ENCODE measurements at places on chromosomes 2 and 18.

DNA sequence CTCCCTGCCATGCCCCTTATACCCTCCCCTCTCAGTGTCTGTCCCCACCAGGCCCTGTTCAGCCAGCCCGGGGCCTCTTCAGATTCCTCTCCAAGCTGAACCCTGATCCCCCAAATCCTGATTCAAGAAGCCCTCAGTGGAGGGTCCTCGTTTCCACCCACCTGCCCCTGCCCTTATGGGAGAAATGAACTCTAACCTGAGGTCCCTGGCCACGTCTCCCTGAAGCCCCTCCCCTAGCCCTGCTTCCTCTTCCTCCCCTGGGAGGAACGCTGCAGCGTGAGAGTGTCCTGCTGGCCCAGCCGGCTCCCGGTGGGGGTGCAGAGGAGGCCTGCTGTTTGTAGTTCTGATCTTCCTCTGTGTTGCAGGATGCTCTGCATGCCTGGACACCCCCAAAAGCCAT lies 56.7 kb upstream of the GLI2 start:
- DNase-seq = no peak

DNA sequence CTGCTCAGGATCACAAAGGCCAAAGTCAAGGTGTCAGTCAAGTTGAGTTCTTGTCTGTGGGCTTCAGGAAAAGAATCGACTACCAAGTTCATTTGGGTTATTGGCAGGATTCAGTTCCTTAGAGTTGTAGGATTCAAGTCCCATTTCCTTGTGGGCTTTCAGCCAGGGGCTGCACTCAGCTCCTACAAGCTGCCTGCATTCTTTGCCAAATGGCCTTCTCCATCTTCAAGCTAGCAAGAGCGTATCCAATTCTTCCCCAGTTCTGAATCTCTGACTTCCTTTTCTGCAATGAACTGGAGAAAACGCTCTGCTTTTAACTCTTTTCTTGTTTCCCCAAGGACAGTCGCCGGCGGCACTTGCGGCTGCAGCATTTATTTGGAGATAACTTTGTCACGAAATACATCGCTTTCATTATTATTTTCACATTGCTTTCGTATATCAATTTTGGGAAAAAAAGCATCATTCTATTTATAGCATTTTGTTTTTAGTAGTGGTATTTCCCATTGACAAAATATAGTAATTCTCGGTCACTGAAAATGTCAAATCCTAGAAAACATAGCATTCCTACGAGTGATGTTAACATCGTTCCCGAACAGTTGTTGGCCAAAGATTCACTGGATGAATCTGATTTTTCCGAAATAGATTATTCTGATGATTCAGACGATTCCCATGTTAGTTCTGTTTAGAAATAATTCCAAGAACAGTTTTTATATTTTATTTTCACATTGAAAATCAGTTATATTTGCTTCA lies 59.6 kb upstream of the SERPINE2 start:
- no peak for DNase-seq

DNA sequence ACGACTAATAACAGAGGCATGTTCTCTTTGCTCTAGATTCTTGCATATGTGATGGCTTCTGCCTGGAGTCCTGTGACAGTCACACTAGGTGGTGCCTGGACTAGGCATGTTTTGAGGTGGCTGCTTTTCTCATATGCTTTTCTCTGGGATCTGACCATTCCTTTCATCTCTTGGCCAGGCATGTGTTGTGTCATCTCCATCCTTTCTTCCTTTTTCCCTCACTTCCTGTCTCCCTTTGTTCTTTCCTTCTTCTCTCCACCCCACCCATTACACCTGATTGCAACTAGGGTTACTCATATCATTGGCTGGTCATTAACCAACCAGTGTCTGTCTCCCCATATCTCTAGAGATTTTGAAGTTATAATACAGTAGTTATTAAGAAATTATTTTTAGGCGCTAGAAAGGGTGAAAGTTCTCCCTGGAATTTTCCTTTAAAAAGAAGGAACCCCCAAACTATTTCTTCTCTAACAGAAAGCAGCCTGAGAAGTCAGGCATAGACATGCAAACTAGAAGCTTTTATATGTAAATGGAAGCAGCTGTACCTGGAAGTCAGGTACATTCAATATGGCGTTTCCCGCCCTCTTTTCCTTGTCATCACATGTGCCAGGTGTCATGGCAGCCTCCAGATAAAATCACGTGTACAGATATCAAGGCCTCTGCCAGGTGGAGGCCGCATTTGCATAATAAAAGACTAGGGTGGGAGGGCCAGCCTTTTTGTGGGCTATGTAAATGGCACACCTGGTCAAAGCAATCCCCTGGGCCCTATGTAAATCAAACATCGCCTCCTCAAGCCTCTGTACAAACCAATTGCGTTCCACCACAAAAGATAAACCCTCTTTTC lies 220.4 kb upstream of the MEX3C start:
- no peak for DNase-seq

- no peak for DNase-seq
These were observed 7.4 kb downstream of the ZEB2 start for GRCh38 chr2:144512470-144512869.

GRCh38 chr2:238495422-238495821 lies 68.7 kb downstream of the ASB1 start:
- no peak for DNase-seq

GRCh38 chr18:23967321-23968089 lies 47.0 kb upstream of the TTC39C start:
- DNase-seq = no peak

DNA sequence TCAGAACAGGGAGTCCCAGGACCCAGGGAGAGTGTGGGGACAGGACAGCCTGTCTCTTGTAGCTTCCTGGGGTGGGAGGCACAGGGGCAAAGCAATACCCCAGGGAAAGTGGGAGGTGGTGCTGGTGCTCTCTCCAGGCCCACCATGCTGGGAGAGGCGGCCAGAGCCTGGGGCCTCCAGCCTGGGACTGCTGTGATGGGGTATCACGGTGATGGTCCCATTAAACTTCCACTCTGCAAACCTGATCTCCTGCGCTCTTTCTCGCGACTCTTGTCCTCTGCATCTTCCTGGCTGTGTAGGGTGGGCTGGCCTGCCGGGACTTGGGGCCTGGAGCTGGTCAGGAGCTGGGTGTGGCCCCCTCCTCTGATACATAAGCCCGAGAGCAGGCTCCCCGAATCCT lies 8.0 kb upstream of the CAPN10 start:
- no peak for DNase-seq

GRCh38 chr18:76054156-76054555 lies 440.9 kb downstream of the ZNF516 start:
- no peak for DNase-seq

GRCh38 chr2:71678874-71679273 lies 225.5 kb downstream of the DYSF start:
- DNase-seq = no peak
